Activated gamma-delta T cell treated with anti-CD3 and anti-CD28 coated beads, Interleukin-2, amount 50 U/mL, for 16 hours (primary cell): ENCODE measurements at places on chromosomes 6 and 20.

- DNase-seq: no peak
Measured at GRCh38 chr6:152723398-152723797, 25.7 kb downstream of the MYCT1 start.

GRCh38 chr20:41422953-41423352, 56.3 kb upstream of the EMILIN3 start:
- no peak for DNase-seq

GRCh38 chr6:145749632-145750031, 14.3 kb upstream of the EPM2A start:
- no peak for DNase-seq

GRCh38 chr6:46530896-46531295, 39.6 kb upstream of the RCAN2 start:
- DNase-seq: no peak

- DNase-seq: no peak
Measured at GRCh38 chr6:7235712-7236305, 77.2 kb downstream of the SSR1 start.
